ENCODE measurements at places on chromosomes 6 and 20.

- DNase-seq = no peak
Measured at GRCh38 chr20:58131151-58131550, 97.3 kb downstream of the ANKRD60 start.

DNA sequence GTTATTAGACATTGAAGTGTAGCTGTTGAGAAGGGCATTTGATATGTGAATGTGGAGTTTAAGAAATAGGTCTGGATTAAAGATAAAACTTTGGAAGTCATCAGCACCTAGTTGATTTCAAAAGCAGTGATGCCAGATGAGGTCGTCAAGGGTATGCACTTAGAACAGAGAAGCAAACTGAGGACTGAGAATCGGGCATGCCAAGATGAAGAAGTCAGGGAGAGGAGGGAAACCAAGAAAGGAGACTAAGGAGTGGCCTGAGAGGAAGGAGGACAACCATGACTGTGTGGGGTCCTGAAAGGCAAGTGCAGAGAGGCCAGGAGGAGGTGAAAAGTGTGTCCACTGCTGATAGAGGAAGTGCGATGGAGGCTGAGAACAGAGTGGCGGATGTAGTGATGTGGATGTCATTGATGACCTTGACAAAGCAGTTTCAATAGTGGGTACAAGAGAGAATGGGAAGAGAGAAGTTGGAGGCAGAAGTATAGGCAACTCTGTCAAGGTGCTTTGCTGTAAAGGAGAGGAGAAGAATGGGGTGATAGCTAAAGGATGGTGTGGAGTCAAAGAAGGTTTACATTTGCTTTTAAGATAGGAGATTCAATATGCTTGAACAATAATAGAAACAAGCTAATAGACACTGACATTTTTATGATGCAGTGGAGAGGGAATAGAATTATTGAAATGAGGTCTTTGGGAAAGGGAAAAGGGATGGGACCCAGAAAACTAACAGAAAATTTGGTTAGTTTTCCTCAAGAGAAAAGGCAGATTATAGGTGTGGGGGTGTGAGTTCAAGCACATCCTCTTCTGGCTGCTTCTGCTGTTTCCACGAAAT is 139.7 kb upstream of the TMEM170B start:
- no peak for DNase-seq

DNA sequence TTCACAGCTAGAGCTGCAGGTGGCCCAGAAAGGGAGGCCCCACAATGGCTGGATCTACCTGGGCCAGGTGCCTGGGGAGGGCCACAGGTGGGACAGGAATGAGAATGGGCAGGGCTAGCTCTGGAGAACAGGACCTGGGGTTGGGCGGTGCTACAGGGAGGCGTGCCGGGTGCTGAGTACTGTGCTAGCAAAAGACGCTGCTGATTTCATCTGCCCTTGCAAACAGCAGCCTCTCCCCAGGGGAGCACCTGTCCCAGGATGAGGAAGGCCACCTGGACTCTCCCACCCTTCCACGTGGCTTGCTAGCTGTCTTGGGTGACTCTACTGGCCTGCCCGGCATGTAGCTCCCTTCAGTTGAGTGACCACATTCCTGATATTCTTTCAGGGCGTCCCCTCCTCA is 6.6 kb upstream of the YTHDF1 start:
- DNase-seq = no peak

DNA sequence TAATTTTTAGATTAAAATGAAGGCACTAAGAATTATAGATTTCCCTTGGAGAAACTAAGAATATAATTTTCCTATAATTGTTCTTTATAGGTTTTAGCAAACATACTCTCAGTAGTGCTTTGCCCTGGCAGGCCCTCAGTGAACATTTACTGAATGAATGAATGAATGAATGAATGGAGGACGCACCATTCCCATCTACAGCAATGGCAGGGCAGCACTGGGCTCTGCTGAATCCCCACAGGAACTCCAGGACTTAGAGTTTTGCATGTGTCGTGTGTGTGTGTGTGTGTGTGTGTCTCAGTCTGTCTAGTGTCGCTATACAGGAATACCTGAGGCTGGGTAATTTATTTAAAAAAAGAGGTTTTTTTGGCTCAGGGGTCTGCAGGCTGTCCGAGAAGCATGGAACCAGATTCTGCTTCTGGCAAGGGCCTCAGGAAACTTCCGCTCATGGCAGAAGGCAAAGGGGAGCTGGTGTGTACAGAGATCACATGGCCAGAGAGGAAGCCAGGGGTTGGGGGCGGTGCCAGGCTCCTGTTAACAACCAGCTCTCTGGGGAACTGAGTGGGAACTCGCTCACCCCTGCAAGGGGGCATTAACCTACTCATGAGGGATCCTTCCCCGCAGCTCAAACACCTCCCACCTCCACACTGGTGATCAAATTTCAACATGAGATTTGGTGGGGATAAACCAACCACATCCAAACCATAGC is 20.1 kb downstream of the RNASET2 start:
- DNase-seq = no peak

- no peak for DNase-seq
Measured at GRCh38 chr20:58611236-58612030, 39.6 kb upstream of the STX16 start.

GRCh38 chr6:32047084-32047478 is 8.9 kb downstream of the CYP21A2 start:
- no peak for DNase-seq

GRCh38 chr20:57985278-57985677 is 243.2 kb downstream of the ANKRD60 start:
- DNase-seq = no peak

GRCh38 chr20:48607544-48607865 is 220.3 kb downstream of the PREX1 start:
- DNase-seq = no peak

- no peak for DNase-seq
Measured at GRCh38 chr20:50434653-50435396, 75.4 kb upstream of the PTPN1 start.

DNA sequence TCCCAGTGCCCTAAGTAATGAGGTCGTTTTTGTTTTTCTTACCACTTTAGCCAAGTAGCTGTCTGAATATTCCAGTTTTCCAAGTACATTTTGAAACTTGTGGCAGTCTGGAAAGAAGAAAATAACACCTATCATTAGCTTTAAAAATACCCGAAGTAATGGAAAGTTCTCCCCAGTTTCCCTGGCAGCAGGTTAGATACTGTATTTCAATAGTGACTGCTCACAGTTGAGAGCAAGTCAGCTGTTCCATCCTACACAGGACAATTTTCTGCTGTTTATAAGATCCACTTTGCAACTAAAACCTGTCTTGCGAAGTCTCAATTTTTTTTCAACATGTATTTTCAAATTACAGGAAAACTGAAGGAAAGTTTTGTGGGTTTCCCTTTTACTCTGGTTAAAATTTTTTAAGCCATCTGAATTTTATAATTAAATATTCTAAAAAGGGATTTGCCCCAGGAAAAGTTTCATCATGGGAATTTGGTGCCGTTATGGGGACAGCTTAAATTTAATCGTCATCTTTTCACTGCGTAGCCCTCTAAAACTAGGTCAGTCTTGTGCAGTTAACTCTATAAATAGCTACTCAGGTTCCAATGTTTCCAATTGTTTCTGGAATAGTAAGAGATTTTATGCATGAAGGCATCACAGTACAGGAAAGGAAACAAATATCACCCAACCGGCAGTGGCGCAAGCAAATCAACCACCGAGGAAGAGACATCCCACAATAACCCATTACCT is 96.9 kb downstream of the MBOAT1 start:
- DNase-seq = no peak

- DNase-seq = no peak
Measured at GRCh38 chr6:17469006-17469832, 75.8 kb downstream of the CAP2 start.

Measured in AG04449 (cell line).